GM19239 (cell line): ENCODE measurements at places on chromosomes 5 and 9.

GRCh38 chr5:113357696-113358476, 76.9 kb downstream of the TSSK1B start:
- no peak for DNase-seq

- no peak for DNase-seq
These were observed 413.4 kb downstream of the ANXA1 start for GRCh38 chr9:73565026-73565425.

DNA sequence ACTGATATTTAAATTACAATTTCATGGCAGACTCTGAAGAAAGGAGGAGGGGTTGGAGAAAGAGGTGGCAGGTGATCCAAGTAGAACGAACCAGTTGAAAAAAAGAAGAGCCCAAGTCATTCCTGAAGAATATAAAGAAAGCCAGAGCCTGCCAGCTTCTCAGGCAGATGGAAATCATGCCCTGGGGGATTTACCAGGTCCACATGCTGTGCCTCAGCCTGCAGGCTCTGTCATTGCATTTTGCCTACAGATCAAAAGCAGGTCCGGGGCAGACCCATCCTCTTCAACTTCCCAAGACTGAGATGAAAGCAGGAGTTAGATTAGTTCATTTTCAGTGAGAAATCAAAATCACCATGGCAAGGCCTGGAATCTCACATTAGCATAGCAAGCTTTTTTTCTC, 48.5 kb downstream of the GDNF start:
- no peak for DNase-seq

- DNase-seq: no peak
These were observed 329.9 kb downstream of the KIF4B start for GRCh38 chr5:155343468-155343867.

DNA sequence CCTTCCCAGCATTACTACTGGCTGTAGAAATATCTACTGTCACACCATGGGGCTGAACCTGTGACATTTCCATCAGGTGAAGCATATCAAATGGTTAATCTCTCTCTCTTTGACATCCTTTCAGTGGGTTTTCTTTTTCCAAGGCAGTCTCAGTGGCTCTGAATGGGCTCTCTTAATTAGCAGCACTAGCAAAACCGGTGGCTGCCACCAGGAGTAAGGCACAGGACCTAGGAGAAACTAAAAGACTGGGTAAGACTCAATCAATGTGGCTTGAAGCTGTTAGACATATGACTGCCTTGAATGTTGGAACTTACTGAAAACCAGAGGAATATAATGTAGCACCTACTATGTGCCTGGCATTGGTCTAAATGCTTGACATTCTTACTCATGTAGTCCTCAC, 445.0 kb upstream of the KIF2A start:
- no peak for DNase-seq

GRCh38 chr9:93114984-93115335, 18.9 kb downstream of the CARD19 start:
- no peak for DNase-seq

- DNase-seq: no peak
These were observed 11.9 kb downstream of the TRMO start for GRCh38 chr9:97910357-97910756.

DNA sequence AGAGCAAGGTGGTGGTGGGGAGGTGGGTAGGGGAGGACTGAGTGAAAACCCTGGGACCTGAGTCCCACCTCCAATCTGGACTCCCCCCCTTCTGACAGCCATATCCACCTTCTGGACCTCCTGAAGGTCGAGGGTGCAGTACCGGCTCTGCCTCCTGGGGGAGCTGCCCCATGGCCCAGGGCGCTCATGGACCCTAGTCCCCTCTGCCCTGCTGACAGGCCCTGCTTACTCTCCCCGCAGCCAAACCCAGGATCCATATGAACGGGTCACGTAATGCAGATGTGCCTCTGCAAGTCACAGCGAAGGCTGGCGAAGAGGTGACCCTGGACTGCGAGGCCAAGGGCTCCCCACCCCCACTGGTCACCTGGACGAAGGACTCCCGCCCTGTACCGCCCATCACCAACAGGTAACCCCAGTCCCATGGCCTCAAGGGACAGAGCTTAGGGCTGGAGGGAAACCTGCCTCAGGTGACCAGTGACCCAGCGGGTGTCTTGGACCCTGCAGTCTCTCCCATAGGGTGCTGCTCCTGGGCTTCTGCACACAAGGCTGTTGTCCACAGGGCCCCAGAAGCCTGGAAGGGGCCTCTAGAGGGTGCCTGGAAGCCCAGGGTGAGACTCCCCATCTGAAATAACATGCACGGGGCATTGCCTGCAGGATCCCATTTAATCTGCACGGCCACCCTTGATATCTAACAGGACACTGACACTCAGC, 61.7 kb downstream of the HMCN2 start:
- no peak for DNase-seq

DNA sequence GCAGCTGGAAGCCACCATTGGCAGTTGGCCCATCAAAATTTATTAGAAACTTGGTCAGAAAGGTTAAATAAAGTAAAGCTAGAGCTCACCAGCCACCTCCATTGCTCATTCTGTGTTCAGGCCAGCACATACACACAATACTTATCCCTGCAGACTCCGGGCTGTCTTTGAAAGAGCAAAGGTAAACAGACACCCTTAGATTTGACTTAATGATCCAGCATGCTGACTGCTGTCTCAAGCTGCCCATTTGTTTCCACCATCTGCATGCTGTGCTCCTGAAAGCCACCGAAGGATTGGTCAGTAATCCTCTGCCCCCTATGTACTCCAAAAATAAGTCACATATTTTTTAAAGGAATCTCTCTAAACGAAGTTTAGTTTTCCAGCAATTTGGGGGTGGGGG, 1059.8 kb upstream of the DMAC1 start:
- DNase-seq: no peak

- no peak for DNase-seq
These were observed 135.1 kb downstream of the SLC25A46 start for GRCh38 chr5:110873773-110874437.

GRCh38 chr5:97476852-97477534, 293.9 kb upstream of the RIOK2 start:
- DNase-seq: no peak

- no peak for DNase-seq
These were observed 80.6 kb upstream of the IL6ST start for GRCh38 chr5:56075361-56075760.

GRCh38 chr9:34591917-34592866, 2.7 kb upstream of the CNTFR start:
- no peak for DNase-seq

DNA sequence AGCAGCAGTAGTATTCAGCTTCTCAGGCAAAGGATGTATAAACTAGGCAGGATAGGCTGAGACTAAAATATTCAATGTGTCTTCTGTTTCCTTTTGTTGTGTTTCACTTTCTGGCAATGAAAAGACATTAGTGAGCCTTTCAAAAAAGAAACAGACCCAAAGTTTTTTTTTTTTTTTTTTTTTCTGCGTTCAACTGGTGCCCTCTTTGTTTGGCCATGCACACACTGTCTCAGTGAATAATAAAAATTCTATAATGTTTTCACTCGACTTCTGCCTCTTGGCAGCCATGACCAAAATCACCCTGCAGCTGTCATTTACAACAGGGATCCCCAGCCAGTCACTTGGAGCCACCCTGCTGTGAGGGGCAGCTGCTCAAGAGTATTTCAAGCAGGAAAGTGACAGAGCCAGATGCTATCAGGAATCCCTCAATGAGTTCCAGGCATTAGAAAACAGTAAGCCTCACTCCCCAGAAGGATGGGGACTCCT, 44.0 kb upstream of the MAN2A1 start:
- DNase-seq: no peak

DNA sequence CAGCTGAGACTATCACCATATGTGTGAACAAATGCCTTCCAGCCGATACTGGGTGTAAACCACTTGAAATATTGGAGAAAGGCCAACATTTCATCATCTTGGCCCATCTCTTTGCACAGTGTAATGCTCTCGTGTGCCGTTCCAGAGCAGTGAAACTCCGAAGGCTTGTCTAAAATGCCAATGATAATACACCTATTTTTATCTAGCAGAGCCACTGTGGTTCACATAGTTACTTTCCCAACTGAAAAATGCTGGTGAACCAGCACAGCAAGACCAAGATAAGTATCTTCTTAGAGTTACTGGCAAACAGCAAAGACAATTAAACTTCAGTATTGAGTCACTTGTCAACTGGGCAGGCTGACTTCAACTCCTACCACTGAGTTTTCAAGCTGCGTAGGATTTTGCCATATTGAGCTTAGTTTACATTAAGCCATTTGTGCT, 379.9 kb upstream of the ACTBL2 start:
- no peak for DNase-seq

- no peak for DNase-seq
These were observed 13.6 kb downstream of the MTMR12 start for GRCh38 chr5:32299059-32299677.

GRCh38 chr9:120830151-120830550, 12.6 kb downstream of the PSMD5 start:
- DNase-seq: no peak

GRCh38 chr9:16258708-16259107, 611.8 kb downstream of the BNC2 start:
- DNase-seq: no peak

GRCh38 chr5:78806544-78806943, 158.0 kb upstream of the LHFPL2 start:
- DNase-seq: no peak

DNA sequence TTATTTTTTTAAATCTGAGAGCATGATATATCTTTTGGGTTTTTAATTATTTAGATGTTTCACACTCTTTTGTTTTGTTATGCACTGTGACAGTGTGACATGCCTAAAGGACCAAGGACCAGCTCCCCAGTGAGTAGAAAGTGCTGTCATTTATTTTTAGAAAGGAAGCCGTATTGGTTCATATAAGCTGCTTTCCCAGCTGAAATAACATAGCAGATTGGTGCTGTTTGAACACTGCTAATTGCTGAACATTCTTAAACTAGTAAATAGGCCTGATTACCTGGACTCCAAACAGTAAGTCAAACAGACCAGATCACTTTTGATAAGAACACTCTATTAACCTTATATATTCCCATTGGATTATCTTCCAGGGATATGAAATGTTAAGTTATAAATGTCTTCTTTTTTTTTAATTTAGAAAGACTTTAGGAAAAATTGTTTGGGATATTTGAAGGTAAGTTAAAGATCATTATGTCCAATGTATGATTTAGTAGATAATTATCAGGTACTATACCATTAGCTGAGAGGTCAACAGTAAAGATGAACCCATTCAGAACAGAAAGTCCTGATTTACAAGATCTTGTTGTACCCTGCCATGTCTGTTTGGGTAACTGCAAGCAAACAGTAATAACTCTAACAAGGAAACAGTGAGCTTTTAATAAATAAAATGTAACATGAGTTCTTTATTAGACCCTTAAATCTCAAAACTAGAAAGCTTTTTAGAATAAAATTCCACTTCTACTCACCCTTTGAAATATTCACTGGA, 27.8 kb upstream of the ELL2 start:
- no peak for DNase-seq

GRCh38 chr5:167489202-167489601, 802.2 kb upstream of the WWC1 start:
- no peak for DNase-seq

DNA sequence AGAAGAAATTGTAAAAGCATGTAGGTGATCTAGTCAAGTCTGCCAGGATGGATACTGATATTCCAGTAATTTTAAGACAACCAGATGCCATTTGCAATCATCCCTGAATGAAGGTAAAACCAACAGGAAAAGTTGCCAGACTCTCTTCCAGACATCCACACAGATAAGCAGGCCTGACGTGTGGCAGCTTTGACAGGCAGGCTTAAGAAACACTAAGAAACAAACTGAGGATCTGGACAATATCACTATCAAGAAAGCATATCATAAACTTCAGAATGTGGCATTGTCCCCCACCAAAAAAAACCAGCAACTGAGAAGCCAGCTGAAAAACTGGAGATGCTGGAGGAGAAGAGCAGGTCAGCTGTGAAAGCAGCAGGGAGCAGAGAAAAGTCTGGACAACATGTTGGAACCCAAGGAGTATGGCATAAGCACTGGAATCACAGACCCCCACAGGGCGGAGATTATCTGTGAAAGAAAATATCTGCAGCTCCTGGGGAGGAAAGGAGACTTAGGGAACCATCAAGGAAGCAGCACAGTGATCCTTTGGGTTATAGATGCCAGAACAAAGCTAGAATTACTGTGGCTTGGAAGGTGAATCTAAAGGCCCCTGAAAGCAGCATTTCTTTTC, 307.0 kb downstream of the CWC27 start:
- no peak for DNase-seq

GRCh38 chr9:91515074-91515687, 91.5 kb upstream of the NFIL3 start:
- peak; percentile 34 for DNase-seq

- no peak for DNase-seq
These were observed 8.2 kb upstream of the DRD1 start for GRCh38 chr5:175452166-175452565.

- DNase-seq: no peak
These were observed 20.1 kb upstream of the HAPLN1 start for GRCh38 chr5:83740741-83741140.

- no peak for DNase-seq
These were observed 15.1 kb downstream of the PSAT1 start for GRCh38 chr9:78311886-78312524.

DNA sequence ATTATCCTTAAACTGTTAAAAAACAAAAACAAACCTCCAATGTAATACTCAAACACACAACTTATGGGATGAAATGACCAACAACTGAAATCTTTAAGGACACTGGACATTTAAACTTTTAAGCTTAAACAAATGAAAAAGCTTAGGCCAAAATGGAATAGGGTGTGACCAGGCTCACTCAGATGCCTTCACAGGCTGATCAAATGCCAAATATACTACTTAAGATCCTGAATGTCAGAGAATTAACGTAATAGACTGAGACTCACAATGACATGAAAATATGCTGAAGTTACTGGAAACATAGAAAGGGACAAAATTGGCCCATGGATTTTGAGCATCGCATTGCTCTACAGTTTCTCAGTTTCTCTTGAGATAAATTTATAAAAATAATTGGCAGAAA, 286.8 kb downstream of the ADAMTS6 start:
- DNase-seq: no peak

GRCh38 chr5:180380856-180381255, 27.7 kb upstream of the GFPT2 start:
- DNase-seq: no peak

GRCh38 chr5:173293817-173294672, 34.2 kb downstream of the STC2 start:
- DNase-seq: peak; percentile 67

DNA sequence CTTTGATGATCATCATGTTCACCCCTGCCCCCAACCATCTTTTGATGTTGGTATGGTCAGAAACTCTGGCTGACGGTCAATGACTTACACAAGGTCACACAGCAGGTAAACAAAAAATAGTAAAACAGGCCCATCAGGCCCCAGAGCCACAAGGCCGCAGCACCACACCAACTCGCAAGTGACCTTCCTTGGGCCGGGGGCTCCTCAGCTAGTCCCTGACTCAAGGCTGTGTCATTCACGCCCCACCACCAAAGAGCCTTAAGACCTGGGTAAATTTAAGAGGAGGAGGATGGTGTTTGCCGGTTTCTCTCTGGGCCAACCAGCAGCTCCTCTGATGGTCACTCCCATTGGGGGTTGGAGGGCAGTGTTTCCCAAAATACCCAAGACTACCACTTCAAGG, 55.8 kb downstream of the PSMB7 start:
- DNase-seq: no peak

GRCh38 chr9:20315677-20316076, 306.6 kb downstream of the MLLT3 start:
- no peak for DNase-seq
